DMS53 (cell line): ENCODE measurements at places on chromosomes 12 and 14.
A peak's percentile ranks its signal among the peaks of the same experiment; 100 is the strongest.

GRCh38 chr14:101869217-101869616 is 95.2 kb upstream of the DYNC1H1 start:
- no peak for DNase-seq

GRCh38 chr12:29711381-29711780 is 72.4 kb downstream of the TMTC1 start:
- no peak for DNase-seq

- no peak for DNase-seq
Measured at GRCh38 chr12:57234571-57235016, 5.1 kb downstream of the SHMT2 start.

DNA sequence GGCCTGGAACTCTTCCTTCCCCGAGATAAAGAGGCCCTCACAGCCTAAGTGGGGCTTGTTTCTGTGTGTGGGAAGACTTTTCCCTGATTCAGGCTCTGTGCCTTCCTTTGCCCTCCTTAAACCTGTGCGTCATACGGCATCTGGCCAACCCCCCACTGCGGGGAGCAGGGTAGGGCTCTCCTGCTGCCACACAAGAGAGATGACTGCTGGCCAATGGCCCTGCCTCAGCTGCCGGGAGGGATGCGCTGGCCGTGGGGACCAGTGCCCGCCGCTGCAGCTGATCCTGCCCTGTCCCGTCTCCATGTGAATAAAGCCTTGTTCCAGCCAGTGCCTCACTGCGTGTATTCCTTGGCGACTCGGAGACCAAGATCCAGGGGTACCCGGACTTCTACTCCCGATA is 42.5 kb upstream of the BEGAIN start:
- DNase-seq = no peak

GRCh38 chr12:47238669-47239114 is 158.9 kb upstream of the AMIGO2 start:
- DNase-seq = no peak

DNA sequence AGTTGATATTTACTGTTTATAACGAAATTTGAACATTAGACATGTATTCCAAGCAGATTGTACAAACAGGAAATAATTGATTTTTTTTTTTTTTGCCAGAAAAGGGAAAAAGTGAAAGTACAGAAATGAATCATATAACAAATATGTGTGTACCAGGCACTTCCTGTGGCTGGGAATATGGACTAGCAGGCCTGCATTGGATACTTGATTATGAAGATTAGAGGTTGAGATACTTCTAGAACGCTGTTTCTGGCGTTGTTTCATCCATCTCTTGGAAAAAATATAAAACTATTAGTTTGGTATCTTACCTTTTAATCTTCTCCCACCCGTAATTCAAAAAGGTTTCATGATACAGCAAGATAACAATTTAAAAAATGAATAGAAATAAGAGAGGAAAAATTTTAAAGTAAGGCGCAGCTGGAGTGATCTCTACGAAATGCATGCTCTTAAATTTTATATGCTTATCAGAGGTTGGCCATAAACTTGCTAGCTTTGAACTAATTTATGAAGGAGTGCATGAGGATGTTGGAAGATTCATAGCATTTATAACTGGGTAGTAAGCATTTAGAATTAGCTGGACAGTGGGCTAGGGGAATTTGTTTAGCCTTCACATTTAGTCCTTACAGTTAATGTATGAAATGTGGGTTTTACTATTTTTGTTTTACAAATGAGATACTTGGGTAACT is 90.8 kb downstream of the AEBP2 start:
- DNase-seq = peak; percentile 79

DNA sequence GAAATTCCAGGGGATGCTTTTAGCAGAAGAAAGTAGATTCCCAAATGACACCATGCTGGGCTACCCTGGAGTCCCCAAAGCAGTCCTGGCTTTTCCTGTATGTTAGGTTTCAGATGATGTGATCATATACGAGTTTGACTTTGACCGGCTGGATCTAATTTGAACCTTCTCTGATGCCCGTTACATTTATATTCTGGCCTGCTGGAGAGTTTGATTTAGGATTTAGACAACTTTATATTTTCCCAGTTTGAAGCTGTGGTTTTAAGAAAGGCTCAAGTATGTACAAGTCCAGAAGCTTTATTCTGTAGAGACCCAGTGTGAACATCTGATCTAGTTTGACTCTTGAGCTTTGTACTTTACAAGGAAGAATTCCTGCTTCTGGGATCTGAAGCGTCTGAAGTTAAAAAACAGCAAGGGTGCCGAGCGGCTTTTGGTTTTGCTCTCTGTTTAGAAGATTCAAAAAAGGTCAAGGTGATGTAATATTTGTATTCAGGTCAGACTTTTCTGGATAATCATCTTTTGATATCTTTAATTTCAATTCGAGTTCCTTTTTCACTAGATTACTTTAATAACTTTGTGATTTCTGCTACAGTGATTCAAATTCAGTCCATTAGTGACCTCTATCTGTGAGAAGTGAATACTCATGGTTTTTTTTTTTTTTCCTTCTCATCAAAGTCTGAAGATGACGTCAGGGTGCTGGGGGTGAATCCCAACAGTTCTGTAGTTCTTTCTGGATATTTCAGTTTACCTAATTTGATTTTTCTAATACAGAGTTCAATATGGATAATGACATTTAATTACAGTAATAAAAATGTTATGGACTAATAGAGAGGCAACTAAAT is 6.3 kb downstream of the FLRT2 start:
- peak; percentile 60 for DNase-seq

DNA sequence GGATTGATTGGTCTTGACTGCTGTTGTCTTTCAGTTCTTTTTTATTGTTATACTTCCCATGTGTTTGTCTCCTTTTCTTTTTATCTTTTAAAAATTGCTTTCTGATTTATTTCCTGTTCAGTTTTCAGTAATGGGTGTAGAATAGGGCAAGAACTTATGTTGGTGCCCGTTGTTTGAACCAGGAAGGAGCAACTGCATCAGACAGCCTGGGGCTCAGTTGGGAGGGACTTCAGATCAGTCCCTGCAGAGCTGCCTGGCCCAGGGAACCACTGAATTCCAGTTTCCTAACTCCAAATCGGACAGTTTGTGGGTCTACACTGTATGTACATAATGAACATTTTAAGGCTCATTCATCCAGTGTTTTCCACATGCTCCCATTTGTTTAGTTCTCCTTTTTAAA is 64.9 kb downstream of the FBXO34 start:
- DNase-seq = no peak
